ENCODE measurements at places on chromosomes 1 and 21.

- no peak for DNase-seq
These were observed 4.4 kb downstream of the DNAJC16 start for GRCh38 chr1:15531003-15531402.

DNA sequence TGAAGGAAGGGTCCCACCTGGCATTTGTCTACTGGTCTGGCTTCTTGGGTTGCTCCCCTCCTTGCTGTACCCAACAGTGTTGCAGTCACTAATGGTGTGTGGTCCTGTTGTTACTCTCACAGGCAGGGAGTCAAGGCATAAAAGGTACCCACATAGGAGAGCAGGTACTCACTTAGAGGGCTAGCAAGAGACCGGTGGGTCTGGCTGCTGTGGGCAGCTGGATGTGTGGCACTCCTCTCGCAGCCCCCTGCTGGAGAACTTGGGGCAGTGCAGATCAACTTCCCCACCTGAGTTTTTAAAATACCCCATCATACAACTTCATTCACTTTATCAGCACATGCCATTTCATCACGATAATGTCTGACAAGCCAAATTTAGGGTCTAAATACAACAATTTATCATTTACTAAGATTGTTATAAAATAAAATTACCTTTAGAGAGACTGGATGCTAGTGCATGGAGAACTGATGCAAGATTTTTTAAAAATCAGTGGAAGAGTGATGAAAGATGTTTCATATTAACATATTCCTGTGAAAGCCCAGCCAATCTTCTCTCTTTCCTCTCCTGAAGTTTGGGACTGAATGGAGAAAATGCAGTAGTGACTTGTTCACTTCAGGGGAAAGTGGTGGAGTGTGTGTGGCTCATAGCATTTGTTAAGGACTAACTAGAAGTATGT lies 42.8 kb downstream of the ACP6 start:
- peak; percentile 33 for DNase-seq

DNA sequence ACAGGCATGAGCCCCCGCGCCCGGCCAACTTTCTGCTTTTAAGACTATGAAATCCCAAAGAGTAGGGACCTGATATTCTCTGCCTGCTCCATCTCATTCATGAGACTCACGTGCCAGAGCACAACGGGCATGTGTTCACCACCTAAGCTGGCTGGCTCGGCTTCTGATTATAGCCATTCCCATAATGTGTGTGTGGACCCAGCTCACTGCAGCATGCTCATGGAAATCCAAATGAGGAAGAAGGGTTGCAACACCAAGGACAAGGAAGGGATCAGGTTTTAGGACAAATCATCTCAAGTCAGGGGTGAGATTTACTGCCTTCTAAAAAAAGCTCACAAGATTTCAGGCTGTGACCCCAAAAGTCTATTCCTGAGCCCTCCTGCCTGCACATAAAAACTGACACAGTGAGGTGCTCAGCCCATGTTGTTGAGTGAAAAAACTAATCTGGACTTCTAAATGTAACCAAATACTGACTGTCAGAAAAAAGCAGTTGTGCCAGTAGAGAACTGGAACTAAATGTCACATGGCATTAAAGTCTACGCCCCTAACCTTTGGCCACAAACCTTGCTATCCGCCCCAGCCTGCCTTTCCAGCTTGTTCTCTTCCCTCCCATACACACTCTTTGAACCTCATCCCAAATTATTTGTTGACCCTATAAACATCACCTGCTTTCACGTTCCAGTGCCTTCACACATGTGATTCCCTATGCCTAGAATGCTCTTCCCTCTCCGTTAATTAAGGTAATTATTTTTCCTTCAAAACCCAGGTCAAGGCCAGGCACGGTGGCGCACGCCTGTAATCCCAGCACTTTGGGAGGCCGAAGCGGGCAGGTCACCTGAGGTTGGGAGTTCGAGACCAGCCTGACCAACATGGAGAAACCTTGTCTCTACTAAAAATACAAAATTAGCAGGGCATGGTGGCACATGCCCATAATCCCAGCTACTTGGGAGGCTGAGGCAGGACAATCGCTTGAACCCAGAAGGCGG lies 9.1 kb upstream of the COA7 start:
- no peak for DNase-seq

- DNase-seq: peak; percentile 48
These were observed 39.3 kb downstream of the TCP10L start for GRCh38 chr21:32545948-32546441.

DNA sequence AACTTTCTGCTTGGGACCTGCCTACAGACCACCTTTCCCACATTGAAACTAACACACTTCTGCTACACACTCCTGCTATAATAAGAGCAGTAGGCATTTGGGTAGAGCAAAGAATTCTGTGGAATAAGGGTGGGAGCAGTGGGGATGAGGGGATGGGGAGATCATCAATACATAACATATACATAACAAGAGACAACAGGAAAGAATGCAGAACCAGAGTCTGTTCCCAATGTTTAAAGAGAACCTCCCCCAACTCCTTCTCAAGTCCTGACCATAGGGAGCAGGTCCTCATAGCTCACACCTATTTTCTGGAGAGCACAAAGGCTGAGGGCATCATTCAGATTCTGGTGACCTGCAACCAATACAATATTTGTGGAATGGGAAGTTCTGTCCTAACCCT lies 121.6 kb upstream of the BARHL2 start:
- DNase-seq: no peak

GRCh38 chr1:101291562-101292380 lies 55.0 kb downstream of the S1PR1 start:
- DNase-seq: peak; percentile 82

DNA sequence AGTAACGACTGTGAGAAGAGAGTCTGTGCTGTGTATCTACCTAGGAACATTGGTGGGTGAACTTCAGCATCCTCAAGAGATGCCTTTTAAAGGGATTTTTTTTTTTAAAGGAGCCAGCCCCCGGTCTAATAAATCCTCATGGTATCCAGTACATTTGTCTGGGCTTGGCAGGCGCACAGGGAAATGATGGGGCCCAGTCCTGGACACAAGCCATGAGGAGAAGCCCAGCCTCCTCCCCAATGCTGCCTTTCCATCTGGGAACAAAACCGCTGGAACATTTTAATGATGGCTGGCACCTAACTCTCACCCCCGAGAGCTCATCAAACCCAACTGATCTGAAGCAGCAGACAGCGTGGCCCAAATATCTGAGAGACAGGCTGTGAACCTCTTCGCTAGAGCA lies 64.2 kb downstream of the ACOT7 start:
- peak; percentile 38 for DNase-seq

GRCh38 chr1:176811511-176812288 lies 348.7 kb downstream of the PAPPA2 start:
- no peak for DNase-seq

DNA sequence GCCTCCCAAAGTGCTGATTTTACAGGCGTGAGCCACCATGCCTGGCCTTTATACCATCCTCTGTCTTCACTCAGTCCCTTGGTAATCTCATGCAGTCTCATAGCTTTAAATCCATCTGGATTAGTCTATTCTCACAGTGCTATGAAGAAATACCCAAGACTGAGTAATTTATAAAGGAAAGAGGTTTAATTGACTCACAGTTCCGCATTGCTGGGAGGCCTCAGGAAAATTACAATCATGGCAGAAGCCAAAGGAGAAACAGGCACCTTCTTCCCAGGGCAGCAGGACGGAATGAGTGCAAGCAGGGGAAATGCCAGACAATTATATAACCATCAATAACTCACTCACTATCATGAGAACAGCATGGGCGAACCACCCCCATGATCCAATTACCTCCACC lies 49.1 kb upstream of the CPLANE2 start:
- DNase-seq: no peak

- no peak for DNase-seq
These were observed 29.5 kb downstream of the DOP1B start for GRCh38 chr21:36186081-36186480.

GRCh38 chr1:211620097-211620496 lies 41.1 kb upstream of the SLC30A1 start:
- DNase-seq: no peak

DNA sequence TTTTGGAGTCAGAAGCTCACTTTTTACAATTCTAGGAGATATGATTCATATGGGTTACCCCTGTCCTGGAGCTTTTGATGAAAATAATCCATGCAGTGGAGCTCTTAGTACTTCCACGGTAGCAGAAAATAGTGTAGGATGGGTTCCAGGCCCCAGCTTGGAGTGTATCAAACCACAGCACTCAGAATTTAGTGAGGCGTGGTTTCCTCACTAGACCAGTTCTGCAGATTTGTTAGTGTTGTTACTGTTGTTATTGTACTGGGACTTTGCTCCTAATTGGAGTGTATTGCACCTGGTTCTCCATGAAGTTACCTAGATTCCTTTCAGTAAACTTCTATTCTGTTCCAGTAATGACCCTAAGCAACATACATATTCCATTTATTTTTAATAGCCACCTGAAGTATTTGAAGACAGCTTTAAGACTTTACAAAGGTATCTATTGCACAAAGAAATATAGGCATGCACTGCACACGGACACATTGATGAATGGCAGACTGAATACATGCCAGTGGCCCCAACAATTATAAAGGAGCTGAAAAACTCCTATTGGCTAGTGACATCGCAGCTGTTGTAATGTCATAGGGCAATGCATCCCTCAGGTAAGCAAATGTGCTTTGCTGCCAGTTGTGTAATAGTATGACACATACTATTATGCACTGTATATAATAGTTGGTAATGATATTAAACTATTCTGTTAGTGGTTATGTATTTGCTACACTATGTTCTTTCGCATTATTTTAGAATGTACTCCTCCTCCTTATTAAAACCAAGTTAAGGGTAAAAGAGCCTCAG lies 1058.0 kb downstream of the KCNT2 start:
- DNase-seq: no peak

DNA sequence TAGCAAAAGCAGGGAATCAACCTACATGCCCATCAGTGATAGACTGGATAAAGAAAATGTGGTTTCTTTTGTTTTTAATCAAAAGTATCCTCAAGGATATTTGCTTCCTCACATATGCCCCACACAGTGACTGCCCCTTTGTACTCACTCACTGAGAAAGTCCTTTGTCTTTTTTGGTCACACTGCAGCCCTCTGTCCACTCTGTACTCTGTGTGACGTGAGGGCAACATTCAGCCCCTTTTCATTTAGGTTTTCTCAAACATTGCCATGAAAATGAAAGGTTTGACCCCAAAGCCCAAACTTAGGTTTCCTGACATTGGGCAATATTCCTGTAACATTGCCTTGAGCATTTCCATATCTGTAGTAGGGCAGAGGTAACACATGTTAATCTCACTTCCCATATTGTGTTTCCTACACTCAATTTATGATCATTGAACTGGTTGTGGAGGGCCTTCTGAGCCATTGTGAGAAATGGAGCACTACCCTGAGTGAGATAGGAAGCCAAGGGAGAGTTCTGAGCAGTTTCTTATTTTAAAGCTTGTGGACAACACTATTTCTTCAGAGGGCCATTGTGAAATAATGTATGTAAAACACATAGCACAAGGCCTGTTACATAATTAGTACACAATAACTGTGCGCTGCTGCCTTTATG lies 501.9 kb upstream of the C1orf87 start:
- DNase-seq: no peak

- peak; percentile 89 for DNase-seq
These were observed 56.8 kb downstream of the ZBTB17 start for GRCh38 chr1:15918962-15919715.

GRCh38 chr1:201385299-201385891 lies 7.9 kb upstream of the TNNT2 start:
- DNase-seq: peak; percentile 20

DNA sequence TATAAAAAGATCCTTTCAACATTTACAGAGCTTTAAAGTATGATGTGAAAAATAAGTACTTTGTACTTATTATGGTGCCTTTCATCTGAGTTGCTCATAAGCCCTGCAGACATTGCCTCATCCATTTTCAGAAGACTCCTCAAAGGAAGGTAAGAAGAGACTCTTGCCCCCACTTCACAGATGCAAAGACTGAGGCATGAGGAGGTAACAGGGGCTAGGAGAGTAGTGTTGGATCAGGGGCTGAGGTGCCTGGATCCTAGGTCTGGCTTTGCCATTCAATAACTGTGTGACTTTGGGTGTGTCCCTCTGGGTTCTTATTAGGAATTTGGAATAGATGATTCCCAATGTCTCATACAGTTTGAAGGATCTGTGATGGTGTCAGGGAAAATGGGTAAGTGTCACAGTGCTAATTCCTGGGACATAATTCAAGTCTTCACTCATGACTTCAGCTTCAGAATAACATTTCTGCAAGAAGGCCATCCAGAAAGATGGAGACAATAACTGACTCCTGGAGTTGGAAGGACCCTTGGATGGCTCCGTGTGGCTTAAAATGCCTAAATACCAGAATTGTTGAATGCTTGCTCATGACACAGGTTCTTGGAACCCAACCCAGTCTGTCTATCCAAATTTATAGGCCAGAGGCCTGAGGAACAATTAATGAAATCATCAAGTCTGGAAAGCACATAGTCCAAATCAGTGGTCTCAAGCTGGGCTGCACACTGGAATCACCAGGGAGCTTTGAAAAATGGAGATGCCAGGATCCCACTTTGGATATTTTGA lies 93.1 kb upstream of the RUNX1 start:
- peak; percentile 72 for DNase-seq

GRCh38 chr1:185325413-185325812 lies 8.4 kb upstream of the IVNS1ABP start:
- DNase-seq: peak; percentile 23

GRCh38 chr1:55244476-55245099 lies 29.4 kb upstream of the USP24 start:
- peak; percentile 30 for DNase-seq

GRCh38 chr1:219289171-219289570 lies 115.5 kb downstream of the LYPLAL1 start:
- DNase-seq: no peak

GRCh38 chr1:47951545-47952235 lies 45.5 kb downstream of the TRABD2B start:
- DNase-seq: no peak

- no peak for DNase-seq
These were observed 198.3 kb downstream of the SLC44A5 start for GRCh38 chr1:75412616-75413015.

- no peak for DNase-seq
These were observed 6.8 kb downstream of the MEGF6 start for GRCh38 chr1:3604468-3604974.

DNA sequence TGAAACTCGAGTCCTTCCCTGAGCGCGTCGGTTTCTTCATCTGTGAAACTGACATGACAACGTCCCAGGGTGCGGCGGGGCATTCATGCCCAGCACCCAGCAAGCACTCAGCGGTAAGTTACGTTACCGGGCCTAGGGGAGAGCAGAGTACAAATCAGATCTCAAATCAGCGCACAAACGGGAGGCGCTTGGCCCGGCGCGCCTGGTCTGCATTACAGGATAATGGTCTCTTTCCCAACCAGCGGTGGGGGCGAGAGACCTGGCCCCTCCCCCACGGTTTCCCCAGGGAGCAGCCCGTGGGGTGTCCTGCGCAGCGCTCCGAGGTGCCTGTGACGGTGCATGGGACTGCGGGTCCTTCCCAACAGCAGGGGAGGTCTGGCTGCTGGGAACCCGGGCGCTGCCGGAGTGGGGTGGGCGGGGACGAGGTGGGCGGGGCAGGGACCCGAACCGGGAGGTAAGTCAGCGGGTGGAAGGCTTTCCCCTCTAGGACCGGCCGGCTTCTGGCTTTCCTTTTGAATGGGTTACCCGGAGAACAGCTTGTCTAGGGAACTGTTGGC lies 1.0 kb downstream of the TMEM51 start:
- no peak for DNase-seq

- DNase-seq: no peak
These were observed 30.4 kb downstream of the ARID4B start for GRCh38 chr1:235297579-235297978.

- peak; percentile 3 for DNase-seq
These were observed 143.0 kb upstream of the GRIK3 start for GRCh38 chr1:37177230-37177864.
